ENCODE measurements at places on chromosomes 2 and 18.

GRCh38 chr2:70525032-70525431, 28.6 kb downstream of the TGFA start:
- DNase-seq = no peak

GRCh38 chr2:193583638-193584400, 1389.1 kb upstream of the TMEFF2 start:
- no peak for DNase-seq

DNA sequence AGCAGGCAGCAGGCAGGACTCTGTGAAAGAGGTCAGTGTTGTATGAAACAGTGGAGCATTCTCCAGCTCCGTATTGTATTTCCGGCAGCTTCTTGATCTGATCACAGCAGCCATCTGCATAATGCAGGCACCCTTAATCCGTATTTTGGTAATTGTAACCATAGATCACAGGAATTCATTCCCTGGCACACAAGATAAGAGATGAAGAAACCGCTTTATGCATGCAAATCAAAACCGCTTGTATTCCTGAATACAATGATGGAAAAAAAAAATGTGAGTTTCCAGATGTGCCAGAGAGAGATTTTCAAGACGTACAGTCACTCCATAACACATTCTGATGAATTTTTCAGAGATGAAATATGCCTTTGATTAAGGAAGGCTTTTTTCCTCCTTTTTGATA, 221.3 kb downstream of the ACKR3 start:
- DNase-seq = no peak

DNA sequence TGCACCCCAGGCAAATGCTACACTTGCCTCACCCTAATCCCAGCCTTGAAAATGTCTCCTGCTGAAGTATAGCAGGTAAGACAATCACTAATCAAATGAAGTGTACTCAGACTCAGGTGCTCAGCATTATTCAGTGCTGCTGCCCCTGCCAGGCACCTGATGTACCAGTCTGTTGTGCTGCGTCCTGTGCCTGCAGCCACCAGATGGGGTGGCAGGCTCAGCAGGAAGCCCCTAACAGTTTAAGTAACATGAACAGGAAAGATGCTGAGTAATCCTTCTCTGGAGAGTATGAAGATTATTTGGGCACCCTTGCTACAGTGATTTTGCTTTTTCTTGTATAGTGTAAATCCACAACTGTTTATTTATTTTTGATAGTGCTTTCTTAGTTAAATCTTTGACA, 69.1 kb downstream of the TACR1 start:
- no peak for DNase-seq

DNA sequence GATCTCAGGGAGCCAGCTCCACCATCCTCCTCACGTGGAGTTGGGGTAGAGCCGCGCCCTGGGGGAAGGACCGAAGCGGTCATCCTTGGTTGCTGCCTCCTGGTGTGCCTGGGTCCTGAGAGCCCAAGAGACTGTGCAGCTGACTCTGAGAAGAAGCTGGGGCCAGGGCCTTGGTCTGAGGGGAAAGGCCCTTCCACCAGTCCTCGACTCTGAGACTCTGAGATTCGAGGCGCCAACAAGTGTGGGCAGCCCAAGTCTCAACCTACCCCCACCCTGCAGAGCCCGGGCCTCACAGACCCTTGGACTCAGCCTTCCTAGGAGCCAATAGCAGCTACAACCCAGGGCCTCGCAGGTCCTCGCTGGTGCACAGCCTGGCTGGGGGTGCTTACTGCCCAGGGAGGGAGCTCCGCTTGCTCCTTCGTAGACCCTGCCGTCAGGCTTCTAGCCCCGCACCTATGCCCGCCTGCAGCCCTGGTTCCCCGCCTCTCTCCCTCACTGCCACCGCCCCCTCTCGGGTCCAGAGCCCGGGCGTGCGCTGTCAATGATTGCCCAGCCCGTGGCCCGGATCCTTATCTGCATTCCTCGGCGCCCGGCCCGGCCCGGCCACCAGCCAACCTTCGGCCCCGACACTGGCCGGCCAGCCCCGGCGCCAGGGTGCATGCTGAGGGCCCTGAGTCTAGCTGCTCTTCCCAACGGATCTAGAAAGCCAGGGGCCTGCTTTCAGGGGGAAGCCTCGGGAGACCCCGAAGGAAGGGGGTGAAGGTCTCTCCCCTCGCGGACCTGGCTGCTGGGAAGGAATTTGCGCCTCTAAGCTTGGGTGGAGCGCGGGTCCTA, 2.0 kb downstream of the IHH start:
- DNase-seq = no peak

GRCh38 chr18:32139835-32140283, 48.2 kb downstream of the RNF138 start:
- DNase-seq = peak; percentile 5

GRCh38 chr2:19872302-19872701, 29.5 kb downstream of the TTC32 start:
- DNase-seq = no peak

GRCh38 chr18:10515456-10515855, 10.4 kb upstream of the NAPG start:
- no peak for DNase-seq

GRCh38 chr2:41994233-41994637, 53.6 kb upstream of the PKDCC start:
- DNase-seq = no peak

GRCh38 chr18:11487390-11487789, 122.0 kb upstream of the SLC35G4 start:
- no peak for DNase-seq

- no peak for DNase-seq
Measured at GRCh38 chr18:3688690-3689089, 238.7 kb downstream of the TGIF1 start.

- no peak for DNase-seq
Measured at GRCh38 chr2:88599527-88599926, 27.7 kb downstream of the EIF2AK3 start.

DNA sequence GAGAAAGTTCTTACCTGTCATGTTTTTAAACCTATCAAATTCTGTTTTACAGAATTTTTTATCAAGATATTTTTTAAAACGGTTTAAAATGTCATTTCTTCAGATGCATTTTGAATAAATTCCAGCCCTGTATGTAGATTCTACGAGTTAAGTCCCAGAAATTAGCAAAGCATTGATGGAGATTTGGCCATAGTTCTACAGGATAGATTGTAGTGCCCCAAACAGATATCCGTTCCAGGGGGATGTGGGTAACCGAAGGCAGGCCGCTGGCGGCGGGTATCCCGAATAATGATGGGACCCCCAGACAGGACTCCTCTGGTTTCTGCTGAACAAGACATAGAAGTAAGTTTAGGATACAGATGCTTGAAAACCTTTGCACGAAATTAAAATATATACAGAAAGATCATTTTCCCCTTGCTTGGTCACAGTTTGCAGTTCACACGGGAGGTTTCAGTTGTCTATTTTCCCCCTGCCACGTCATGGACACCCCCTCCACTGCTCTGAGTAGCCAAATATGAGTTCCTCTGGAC, 755 bp downstream of the NOL4 start:
- no peak for DNase-seq

GRCh38 chr2:20313659-20314058, 37.0 kb downstream of the PUM2 start:
- no peak for DNase-seq

DNA sequence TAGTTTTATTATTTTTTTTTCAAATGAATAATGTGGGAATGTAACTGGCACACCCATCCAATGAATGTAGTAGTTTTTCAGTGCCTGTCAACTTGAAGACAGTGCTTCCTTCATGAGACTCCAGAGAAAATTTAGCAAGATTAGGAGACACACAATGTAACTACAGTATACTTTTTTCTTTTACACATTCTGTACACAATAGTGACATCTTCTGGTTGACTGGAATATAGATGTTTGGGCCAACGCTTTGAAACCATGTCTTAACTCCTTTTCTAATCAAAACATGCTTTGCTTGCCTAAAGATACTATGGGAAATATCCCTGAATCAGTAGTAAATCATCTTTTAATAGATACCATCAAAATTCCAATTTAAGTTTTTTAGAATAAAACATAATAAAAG, 229.5 kb upstream of the ZC3H15 start:
- no peak for DNase-seq

DNA sequence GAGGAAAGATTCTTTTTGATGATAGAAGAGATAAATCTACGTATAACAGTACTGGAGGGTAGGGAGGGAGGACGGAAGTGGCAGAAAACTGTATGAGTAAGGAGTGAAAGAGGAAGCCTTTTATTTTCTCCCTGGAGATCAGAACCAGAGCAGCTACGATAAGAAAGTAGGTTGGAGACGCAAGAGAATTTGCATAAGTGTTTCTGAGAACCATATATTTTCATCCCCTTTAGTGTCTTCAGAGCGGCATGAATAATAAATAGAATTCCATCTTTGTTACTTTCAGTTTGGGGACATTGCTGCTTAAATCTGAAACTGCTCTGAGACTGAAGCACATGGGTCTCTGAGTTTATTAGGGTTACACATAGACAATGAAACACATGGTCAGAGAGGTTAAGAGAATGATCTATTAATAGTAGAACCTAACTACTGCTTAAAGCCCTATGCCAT, 230.2 kb upstream of the TNP1 start:
- DNase-seq = peak; percentile 22

All from stimulated activated CD4-positive, alpha-beta T cell treated with anti-CD3 and anti-CD28 coated beads, Interleukin-1b, Interleukin-23, amount 100 ng/mL, for 48 hours (primary cell).